ENCODE measurements at places on chromosomes 12 and 14. TPM values are rescaled to one million over a fixed set of nuclear protein-coding genes. Genes with fewer than 3 reads are reported as not detected.

DNA sequence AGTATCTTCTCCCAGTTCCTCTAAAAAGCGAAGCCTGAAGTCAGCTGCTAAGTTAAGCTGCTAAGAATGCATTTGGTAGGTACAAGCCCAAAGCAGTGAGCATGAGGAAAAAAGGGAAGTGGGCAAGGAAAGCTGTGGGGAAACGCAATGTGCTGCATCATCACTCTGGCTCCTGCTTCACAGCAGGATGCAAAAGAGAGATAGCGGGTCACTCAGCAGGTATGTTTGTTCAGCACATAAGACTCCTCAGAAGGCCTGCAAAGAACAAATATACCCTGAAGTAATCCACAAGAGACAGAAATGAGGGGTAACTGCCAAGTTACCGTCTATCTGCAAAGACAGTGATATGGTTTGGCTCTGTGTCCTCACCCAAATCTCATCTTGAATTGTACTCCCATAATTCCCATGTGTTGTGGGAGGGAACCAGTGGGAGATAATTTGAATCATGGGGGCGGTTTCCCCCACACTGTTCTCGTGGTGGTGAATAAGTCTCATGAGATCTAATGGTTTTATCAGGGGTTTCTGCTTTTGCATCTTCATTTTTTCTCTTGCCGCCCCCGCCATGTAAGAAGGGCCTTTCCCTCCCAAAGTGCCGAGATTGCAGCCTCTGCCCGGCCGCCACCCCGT is 127.4 kb upstream of the EGLN3 start:
- no peak for DNase-seq

GRCh38 chr14:55129086-55129427 is at the start of gene LGALS3:
TSS of gene LGALS3 (plus strand) at chr14:55129252. CDS start at chr14:55137374, 8,122 bp downstream.
- peak; percentile 90 for DNase-seq

The GCH1 gene
- total RNA-seq, result 9.3 TPM

DNA sequence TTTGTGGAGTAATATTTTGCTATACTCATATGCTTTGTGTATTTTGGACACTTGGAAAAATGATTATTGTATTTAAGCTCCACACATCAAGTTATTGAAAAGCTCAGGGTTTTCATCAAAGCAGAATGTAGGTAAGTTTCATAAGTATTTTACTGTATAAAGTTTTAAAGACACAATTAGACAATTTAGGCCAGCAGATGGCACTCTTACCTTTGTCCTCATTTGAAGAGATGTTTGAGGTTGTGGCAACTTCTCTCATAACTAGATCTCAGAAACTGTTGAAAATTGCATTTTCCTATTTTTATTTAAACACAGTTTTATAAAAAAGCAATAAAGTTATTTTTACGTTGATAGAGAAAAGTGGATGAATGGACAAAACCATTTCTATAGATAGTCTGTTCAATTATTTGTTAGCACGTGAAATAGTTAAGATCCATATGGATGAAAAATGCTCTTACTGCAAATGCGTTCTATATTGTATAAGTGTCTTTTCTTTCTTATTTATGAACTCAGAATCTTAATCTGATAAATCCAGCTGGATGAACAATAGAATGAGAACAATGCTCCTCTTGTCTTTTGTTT is 300.0 kb downstream of the AEBP2 start:
- no peak for DNase-seq

DNA sequence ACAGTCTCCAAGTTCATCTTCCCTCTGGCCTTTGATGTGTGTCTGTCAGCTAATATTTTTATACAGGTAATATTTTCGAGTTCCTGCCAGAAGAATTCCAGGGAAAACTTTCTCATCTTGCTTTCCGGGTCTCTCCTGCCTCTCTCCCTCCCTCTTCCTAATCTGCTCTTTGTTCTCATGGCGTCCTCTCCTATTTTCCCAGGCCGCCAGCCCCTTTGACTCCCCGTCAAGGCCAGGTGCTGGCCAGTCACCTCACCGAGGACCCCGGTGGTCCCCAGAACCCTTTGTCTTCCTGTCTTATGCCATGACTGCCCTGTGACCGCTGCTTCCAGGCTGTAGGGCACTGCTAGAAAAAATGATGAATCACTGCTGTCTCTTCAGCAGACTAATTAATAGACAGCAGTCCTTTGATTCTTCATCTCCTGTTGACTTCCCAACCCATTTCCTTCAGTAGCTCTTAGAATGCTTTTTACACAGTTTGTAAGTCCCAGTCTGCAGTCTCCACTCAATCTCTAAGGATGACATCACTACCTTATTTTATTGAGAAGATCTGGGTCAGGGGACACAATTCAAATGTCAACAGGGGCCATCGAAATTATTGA is 40.7 kb downstream of the PPFIBP1 start:
- DNase-seq, result no peak

The DUSP6 gene
- 49.6 TPM for total RNA-seq

The LRFN5 gene
- total RNA-seq, result 0.38 TPM

GRCh38 chr12:82357845-82358199 is 365 bp downstream of the CCDC59 start:
- no peak for DNase-seq

GRCh38 chr12:121252712-121253345 is 42.9 kb downstream of the P2RX4 start:
- DNase-seq, result no peak

The YAF2 gene
- total RNA-seq, result 40.8 TPM

The RIMKLB gene
- total RNA-seq, result 51.1 TPM

DNA sequence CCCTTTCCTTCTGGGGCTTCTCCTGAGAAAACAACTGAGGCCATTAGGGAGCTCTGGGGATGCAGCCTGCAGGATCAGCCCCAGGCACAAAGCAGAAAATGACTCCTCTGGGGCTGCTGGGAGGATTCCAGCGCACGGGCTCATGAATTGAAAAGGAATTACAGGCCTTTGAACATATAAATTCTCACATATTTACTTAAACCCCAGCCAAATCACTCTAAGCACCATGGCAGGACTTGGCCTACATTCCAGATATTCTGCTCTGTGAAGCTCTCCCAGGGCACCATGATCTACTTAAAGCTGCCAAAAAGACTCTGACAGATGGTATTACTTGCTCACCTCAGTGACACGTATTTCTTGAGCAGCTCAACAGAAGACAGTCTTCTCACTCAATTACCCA is 87.2 kb downstream of the ZFC3H1 start:
- DNase-seq, result no peak

GRCh38 chr14:42950363-42950762 is 1343.7 kb downstream of the LRFN5 start:
- DNase-seq, result no peak

- DNase-seq, result no peak
Observed at GRCh38 chr12:124356221-124356620, 61.3 kb downstream of the RFLNA start.

The TAS2R42 gene
- total RNA-seq, result not detected

- peak; percentile 53 for DNase-seq
Observed at GRCh38 chr14:96251656-96252155, 4.3 kb upstream of the BDKRB1 start.

GRCh38 chr14:69703047-69704039 is 63.6 kb upstream of the SRSF5 start:
- DNase-seq, result peak; percentile 67

The AICDA gene
- total RNA-seq, result not detected

DNA sequence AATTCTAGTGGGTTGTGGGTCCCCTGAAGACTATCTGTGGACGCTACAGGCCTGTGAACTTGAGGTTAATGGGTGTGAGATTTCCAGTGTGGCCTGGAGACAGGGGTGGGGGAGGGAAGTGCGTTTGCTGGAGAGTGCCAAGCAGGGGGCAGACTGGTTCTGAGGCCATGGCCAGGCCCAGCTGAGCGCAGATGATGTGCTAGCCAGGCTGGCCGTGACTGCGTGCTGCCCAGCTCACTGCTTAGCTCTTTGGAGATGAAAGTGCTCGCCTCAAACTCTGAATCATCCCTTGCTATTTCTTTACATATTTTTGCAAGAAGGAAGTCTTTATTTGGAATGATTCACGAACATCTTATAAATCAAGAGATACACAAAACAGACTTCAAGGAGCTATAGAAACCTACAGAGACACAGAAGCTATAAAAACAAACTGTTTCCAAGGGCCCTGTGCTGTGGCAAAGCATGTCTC is 75.2 kb upstream of the PLEKHG3 start:
- no peak for DNase-seq

DNA sequence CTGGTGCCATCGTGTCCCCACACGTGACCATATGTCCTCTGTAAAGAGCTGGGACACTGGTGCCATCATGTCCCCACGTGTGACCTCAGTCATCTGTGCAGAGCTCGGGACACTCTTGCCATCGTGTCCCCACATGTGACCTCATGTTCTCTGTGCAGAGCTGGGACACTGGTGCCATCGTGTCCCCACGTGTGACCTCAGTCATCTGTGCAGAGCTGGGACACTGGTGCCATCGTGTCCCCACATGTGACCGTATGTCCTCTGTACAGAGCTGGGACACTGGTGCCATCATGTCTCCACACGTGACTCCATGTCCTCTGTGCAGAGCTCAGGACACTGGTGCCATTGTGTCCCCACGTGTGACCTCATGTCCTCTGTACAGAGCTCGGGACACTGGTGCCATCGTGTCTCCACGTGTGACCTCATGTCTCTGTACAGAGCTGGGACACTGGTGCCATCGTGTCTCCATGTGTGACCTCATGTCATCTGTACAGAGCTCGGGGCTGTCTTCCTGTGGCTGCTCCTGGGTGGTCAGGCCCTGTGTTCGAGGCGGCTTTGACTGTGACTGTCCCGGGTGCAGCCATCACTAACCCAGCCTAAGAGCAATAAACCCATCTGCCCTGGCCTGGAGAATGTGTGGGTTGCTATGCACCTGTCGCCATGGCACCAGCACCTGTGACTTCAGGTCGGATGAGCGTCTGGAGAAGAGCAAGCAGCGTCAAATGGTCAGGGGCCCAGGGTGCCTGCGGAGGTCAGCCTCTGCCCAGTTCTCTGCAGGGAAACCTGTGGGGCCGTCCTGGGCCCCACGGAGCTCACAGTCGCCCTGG is 334.4 kb downstream of the ADGRD1 start:
- DNase-seq, result peak; percentile 36

DNA sequence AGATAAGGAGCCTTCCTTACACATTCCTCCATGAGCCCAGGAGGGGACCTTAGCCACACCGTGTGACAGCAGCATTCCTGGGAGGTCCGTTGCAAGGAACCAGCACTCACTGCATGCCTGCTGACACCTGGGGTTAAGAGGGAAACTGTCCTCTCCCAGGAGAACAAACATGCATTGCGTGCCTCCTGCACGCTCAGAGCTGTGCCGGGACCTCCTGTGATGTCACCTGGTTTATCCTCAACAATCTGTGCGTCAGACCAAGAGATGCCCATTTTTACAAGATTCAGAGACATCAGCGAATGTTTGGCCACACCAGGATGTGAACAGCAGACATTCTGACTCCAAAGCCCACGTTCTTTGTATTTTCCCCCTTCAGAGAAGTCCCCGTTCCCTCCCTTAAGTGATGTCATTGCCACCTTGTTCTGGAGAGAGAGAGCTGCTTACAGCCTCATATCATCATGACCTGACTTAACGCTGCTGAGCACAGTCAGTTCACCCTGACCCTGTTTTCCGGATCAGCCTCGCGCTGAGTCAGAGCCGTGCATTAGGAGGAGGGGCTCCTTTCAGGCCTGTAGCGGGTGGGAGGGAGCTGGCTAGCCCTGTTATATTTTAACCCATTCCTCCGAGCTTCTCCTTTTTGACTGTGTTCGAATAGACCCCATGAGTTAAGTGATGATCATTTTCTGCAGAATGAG is 36.2 kb downstream of the TMEM120B start:
- DNase-seq, result no peak

GRCh38 chr12:124242529-124243065 is 52.3 kb upstream of the RFLNA start:
- no peak for DNase-seq

DNA sequence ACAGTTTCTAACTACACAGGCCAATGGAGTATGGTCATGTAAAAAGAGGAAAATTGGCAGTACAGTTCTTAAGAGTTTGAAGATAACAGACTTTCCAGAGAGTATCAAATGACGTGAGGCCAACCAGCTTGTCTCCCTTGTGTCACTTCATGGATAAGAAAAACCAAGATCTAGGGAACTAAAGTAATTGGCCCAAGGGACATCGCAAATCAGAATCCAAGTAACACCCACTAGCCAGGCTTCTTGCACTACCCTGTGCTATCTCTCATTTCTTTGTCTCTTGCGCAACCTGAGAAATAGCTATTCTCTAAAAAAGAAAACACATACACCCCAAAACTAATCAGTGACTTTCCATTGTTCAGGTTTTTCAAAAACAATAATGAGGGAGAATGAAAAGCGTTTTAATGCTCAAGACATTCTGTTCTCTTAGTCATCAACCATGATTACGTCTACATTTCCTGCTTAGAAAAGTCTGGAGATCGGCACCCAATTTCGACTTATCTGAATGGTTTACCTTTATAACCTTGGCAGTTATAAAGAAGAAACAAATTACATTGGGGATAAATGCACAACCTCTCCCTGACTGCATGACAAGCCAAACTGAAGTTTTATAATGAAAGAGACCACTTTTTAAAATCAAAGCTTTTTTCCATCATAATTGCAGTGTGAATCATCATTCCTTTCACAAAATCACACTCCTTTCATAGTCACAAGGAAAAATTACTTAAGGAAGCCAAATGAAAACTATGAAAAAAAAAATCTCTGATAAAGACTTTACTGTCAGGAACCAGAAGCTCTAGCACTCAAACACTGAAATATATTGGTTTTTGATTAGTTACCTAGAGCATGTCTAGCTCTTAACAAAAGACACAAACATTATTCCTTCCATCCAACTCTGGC is 42.1 kb downstream of the TMTC1 start:
- no peak for DNase-seq
